ENCODE measurements at places on chromosomes 4 and X.

DNA sequence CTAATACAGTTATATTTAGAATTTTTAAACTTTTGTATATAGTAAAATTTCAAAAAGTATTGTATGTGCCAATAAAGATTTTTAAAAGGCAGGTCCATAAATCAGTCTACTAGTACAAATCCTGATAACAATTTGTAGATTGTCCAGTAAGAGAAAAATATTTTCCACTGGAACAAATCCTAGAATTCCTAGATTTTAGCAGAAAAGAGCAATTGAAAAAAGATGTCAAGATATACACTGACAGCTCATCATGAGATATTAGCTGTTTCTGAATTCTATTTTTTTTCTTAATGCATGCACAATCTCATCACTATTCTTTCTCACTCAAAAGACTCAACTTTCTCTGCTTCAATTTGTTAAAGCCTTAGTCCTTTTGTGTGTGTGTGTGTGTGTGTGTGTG, 289.2 kb upstream of the MAD2L1 start:
- no peak for DNase-seq

DNA sequence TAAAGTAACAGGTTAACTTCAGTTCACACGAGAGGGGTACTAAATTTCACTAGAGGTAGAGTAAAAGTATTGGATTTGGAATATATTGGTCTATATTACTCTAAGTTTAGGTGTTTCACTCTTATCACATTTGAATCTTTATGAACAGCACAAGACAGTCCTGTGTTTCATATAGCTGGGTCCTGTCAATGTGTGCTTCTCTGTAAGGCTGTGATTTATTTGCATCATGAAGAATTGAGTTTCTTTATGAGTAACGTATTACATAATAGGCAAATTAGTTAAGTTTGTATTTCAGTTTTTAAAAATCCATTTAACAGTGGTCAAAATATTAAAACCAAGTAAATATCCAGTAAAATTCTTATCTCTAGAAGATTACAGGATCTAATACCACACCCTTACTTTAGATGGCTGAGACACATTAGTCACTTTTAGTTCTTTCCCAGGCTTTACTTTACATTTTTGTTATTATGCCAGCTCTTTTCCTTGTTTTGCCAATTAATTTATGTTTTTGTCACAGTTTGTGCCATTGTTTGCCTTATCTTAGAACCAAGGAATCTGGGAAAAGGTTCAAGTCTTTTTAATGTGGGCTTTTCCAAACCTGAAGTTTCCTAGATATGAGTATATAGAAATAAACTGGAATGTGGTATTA, 32.1 kb downstream of the NUDT6 start:
- DNase-seq = no peak

GRCh38 chr4:164383058-164383357, 370.9 kb upstream of the SMIM31 start:
- no peak for DNase-seq

DNA sequence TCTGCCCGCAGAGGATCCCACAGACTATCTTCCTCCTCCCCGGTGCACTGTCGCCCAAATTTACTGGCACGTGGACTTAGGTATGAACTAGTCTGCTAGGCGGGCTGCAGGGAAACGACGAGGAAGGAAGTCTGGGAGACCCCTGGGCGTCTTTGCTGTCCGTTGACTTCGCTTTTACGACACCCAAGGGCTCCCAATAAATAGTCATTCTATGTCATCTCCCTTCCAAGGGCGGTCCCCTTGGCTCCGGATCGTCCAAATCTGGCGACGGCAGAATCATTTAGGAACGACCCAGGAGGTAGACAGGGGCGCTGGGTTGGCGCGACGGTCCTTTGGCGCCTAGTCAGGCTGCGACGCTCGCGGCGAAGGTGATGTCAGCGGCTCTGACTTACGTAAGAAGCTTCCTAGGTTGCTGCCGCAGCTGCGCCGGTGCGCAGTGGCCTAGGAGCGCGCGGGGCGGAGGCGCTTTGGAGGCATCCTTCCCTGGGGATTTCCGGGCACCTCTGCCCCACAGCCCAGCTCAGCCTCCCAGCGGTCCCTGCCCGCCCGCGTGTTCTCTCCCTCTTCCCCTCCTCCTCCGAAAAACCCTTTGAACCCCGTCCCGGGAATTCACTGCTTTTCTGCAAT, 2.2 kb downstream of the NHS start:
- no peak for DNase-seq
